ENCODE measurements at places on chromosomes 3 and 15.

GRCh38 chr15:37517191-37517895 is 417.0 kb upstream of the MEIS2 start:
- DNase-seq, result no peak

- DNase-seq, result no peak
These were observed 14.2 kb upstream of the MAGI1 start for GRCh38 chr3:66052721-66053549.

DNA sequence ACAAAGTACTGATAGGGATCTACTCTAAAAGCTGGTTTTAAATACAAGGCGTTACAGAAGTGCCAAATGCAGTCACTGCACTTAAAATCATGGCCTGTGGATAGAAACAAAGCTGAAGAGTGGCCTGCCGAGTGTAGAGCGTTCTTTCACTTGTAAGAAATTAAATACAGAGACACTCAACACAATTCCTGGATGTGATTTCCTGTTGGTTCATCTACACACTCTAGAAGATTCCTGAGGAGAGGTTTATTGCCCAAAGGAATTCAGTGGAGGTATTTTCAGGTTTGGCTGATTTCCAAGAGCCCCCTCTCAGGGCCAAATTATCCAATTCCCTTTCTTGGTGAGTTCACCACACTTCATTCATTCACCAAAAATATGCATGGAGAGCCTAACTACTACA is 200.3 kb upstream of the IL12A start:
- no peak for DNase-seq

DNA sequence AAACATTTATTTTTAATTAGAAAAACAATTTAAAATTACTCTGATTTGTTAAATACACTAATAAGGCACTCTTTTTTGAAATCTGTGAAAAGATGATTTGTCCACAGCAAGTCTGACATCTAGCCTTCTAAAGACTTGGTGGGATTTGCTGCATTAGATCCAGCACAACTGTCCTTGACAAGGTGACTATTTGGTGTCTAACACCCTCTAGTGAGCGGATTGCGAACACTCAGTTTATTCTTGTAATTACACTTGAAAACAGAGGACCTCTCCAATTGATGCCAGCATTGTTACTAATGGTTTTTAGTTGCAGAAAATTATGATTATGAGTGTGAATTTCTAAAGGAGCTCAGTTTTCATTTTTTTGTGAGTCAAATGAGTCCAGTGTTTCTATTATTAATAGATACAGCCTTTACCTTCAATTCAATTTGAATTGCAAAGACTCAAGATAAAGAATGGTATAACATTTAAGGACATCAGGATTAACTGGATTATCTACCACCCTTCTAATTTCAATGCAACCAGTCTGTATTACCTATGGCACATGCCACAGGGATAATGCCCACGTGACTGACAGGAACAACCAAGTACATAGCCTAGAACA is 29.7 kb upstream of the STRIT1 start:
- peak; percentile 59 for DNase-seq

DNA sequence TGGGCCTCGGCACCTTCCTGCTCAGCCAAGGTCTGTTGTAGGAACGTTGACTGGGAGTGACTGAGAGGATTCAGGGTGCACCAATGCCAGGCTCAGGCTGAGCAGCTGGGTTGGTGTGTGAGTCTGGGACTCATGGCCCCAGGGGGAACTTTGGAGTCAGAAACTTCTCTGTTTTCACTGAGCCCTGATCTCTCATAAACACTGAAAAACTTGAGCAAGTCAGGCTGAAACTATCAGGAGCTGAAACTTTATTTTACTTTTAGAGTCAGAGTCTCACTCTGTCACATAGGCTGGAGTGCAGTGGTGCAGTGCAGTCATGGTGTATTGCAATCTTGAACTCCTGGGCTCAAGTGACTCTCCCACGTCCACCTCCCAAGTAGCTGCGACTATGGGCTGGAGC is 3.0 kb downstream of the TRAK1 start:
- DNase-seq, result no peak

DNA sequence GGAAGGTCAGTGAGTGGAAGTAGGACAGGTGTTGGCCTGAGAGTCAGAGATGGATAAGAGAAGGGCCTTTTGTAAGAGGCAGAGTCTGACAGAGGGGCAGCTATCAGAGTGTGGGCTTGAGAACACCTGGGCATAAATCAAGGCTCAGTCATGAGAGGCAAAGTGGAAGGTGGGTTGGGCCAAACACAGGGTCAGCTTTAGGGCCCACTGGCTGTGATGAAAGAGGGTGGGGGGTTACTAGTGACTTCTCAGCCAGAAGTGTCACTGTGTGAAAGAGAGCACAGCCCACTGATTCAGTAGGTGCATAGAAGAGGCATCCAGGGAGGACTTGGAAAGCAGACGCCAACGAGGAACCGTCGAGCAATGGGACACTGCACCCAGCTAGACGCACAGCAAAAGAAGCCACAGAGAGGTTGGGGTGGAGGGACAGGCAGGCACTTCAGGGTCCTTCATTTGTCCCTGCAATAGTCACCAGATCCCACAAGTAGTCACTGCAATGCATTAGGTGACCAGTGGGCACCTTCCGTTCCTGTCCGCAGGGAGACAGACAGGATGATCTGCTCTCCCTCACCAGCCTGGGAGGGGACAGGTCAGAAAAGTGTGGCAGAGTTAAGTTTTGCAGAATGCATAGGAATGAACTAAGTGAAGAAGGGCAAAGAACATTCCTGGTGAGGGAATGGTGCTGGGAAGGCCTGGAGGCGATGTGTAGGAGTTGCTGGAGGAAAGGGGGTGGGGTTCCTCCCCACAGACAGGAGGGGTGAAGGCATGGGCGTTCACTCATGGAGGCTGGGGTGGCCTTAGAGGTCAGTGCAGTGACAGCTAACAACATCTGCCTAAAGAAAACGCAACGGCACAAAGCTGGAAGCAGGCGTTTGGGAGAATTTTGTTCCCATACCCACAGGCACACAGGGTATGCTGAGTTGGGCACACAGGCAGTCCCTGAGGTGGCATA is 36.3 kb downstream of the MESD start:
- no peak for DNase-seq

GRCh38 chr15:39156646-39157250 is 424.1 kb upstream of the THBS1 start:
- no peak for DNase-seq

- no peak for DNase-seq
These were observed 454.9 kb downstream of the IL5RA start for GRCh38 chr3:2655229-2655701.

- DNase-seq, result no peak
These were observed 70.1 kb downstream of the HOMER2 start for GRCh38 chr15:82882273-82882928.

DNA sequence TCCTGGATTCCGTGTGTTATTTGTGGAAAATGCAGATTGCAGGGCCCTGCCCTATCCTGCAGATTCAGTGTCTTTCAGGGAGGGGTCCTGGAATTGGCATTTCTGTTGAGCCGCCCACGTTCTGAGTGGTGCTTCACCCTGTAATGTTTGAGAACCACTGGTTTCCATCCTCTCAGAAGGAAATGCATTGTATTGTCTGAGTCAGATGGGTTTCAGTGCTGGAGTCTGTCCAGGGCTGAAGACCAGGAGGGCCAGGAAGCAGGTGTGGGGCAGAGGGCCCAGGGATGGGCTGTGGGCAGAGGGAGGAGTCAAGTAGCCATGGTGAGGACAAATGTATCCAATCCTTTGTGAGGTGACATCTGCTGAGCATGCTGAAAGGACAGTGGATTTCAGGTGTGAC is 123.8 kb downstream of the SV2B start:
- DNase-seq, result no peak

DNA sequence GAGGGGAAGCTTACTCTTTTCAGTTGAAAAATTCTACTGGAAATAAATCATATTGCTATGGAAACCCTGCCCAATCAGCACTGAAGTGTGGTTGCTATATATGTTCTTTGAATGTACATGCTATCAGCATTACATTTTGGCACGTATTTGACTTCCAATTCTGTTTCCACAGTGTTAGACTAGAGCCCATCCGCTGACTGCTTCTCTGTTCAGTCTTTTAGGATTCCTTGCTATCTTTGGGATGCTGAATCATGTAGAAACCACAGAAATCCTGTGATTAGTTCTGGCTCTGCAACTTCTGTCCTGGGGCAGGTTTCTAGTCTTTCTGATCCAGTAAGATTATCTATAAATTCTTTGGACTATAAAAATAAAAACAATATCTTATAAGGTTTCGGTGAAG is 128.2 kb upstream of the SLC7A14 start:
- DNase-seq, result no peak

DNA sequence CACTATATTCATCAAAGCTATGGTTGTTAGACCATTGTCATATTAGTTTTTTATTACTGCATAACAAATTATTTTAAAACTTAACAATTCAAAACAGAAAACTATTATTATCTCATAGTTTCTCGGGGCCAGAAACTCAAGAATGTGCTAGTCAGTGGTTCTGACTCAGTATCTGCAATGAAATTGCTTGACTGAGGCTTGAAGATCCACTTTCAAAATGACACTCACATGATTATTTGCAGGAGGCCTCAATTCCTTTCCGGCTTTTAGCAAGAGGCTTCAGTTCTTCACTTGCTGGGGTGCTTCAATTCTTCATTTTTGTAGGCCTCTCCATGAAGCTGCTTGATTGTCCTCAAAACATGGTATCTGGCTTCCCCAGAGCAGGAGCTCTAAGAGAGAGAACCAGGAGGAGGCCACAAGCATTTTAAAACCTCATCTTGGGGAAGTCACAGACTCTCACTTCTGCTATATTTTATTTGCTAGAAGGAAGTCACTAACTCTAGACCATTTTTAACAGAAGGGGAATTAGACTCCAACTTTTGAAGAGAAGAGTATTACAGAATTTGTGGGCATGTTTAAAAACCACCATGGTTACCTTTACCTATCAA is 383.7 kb downstream of the MFSD1 start:
- DNase-seq, result no peak

DNA sequence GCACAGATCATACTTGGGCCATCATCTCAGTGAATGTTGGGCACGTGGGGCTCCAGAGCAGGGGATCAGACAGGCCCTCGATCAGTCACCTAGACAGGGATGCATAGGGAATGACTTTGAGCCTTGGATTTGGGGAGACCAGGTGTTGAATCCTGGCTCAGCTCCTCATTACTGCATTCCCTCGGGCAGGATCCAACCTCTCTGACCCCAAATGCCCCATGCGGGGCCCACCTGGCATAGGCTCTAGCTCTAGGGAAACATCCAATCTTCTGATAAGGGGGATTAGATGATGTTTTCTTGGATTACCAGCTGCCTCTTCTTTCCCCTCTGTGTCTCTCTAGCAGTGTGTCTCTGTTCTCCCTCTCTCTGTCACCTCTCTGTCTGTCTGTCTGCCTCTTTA is 22.7 kb downstream of the LOXL1 start:
- no peak for DNase-seq

GRCh38 chr15:80825361-80826030 is 46.3 kb downstream of the CEMIP start:
- DNase-seq, result peak; percentile 43

DNA sequence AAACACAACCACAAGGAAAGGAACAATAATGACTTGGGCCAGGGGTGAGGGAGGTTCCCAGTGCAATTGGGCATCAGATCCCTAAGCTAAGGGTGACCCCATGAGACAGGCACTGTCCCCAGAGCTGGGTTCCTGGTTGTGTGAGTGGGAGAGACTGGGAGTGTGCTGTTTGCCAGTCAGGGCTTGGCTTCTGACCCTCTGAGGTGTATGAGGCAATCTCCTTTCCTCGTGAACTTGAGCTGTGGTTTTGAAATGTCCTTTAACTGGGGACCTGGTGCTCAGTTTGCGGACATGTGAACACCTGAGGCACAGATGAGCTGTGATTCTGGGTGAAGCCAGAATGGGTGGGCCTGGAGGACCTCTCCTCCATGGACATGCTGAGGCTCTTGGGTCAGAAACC is 58.5 kb upstream of the PLXNA1 start:
- no peak for DNase-seq

DNA sequence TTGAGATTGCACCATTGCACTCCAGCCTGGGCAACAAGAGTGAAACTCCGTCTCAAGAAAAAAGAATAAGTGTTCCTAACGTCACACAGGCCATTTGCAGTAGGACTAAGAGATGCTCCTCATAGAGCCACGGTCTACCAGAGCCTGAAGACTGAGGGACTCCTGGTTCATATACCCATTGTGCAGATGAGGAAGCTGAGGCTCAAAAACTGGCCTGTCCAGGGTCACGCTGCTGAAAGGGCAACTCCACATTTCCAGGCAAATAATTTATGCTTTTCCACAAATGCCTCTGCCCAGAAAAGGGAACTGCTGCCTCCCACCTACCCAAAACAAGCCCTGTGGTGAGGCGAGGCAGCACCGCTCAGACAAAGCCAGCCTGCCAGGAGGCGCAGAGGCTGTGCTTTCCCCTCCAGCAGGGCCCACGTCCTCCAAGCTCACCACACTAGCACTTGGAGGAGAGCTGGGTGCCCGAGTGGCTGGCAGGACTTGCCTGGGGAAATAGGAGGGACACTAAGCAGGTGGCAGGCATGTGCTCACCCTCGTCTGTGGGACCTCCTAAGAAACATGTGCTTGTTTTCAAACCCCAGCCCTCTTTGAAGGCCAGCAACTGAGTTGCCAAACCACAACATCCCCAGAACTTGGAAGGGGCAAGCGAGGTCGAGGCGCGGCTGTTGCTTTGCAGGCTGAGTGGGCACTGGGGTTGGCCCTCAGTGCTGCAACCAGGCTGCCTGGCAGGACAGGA is 195.6 kb downstream of the XXYLT1 start:
- DNase-seq, result no peak

- DNase-seq, result no peak
These were observed 90.4 kb upstream of the ASB14 start for GRCh38 chr3:57382933-57383332.

- peak; percentile 79 for DNase-seq
These were observed 21.8 kb downstream of the CDCP1 start for GRCh38 chr3:45124352-45124751.

DNA sequence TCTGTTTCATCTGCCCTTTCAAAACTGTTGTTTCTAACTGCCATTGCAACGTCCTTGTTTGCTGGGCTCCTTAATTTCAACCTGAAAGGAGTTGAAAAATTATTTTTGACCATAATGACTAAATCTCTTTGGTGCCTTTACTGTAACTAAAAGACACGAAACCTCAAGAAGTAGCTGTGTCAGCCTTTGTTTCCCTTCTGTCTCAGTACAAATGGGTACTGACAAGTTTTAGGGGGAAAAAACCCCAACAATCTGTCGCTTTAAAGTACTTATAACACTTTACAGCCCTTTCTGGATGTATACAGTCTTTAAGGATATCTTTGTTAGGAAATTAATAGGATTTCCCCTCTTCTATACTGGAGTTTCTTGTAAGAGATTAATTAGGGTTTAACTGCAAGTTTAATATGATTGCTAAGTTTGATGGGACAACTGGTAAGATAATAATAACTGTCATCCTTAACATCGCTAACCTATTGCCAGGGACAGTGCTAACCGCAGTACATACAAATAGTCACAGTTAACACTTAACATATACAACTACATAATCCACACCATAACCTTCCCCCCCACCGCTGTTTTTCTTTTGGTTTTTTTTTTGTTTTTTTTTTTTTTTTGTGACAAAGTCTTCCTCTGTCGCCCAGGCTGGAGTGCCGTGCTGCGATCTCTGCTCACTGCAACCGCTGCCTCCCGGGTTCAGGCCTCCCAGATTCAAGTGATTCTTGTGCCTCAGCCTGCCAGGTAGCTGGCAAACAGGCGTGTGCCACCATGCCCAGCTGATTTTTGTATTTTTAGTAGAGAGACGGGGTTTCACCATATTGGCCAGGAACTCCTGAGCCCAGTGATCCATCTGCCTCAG is 1.7 kb downstream of the GXYLT2 start:
- DNase-seq, result no peak

GRCh38 chr3:10968401-10968800 is 24.1 kb upstream of the SLC6A1 start:
- DNase-seq, result no peak

GRCh38 chr3:94709249-94709902 is 646.5 kb downstream of the NSUN3 start:
- DNase-seq, result no peak

GRCh38 chr15:27570746-27571145 is 528.4 kb downstream of the OCA2 start:
- no peak for DNase-seq
